Tongue (tissue), 3 donors: ENCODE measurements at places on chromosomes 5 and 9.

DNA sequence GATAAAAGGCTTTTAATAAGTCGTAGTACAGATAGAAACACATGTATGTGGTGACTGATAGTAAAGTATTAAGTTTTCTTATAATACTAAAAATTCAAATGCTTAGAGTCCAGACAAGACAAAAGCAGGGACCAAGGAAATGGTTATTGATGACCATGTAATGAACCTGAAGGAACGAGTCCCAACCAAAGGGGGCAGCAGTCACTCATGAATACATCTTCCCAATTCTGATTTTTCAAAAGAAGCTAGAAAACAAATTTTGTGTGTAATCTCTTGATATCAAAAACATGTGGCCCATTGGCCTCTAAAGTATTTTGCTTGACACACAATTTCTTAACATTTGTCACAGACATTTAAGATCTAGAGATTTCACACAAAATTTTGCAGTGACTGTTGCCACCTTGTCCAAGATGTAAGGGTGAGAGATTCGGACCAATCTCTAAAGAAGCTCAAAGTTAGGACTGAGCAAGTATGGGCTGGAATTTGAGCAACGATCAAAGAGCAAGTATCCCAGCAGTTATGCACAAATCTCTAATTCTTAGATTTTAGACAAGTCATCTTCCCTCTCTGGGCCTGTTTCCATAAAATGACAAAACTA is 66.8 kb downstream of the ARL15 start:
- DNase-seq = peak; percentile 63

- DNase-seq = no peak
Observed at GRCh38 chr9:25284365-25284764, 393.9 kb downstream of the TUSC1 start.

- no peak for DNase-seq
Observed at GRCh38 chr9:98755006-98755618, 41.2 kb downstream of the ANKS6 start.

DNA sequence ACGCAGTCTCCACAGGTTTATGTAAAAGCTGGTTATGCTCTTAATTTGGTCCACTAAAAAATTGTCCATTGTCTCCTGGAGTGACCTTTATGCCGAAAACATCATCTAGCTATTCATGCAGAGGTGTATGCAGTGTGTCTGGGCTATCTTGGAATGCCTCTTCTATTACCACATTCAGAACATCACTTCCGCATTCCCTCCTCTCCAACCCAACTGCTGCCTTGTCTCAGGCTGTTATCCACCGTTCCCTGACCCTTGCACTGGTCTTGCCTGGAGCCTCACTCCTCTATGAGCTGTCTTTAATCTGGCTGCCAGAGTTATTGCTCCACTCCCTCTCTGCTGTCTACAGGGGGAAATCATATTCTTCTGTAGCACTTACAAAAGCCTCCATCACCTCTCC is 214.1 kb upstream of the ANKRD55 start:
- DNase-seq = no peak

GRCh38 chr5:166532456-166533220 is 1758.8 kb upstream of the WWC1 start:
- DNase-seq = no peak

DNA sequence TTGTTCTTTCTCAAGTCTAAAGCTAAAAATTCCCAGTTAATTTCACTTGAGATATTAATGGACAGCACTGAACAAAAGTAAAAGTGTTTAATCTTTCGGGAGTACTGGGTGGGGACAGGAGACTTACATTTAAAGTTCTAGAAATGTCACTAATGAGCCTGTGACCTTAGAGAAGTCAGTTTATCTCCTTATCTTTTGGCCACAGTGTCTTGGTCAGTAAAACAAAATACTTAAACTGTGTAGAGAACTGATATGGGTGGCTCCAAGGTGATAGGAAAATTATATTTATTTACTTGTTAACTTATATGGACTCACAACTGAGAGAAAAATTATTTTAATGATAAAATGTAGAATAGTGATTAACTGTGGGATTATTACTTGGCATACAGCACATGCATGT is 8.9 kb downstream of the IPO11 start:
- DNase-seq = no peak

- no peak for DNase-seq
Observed at GRCh38 chr5:167614294-167615021, 677.0 kb upstream of the WWC1 start.

DNA sequence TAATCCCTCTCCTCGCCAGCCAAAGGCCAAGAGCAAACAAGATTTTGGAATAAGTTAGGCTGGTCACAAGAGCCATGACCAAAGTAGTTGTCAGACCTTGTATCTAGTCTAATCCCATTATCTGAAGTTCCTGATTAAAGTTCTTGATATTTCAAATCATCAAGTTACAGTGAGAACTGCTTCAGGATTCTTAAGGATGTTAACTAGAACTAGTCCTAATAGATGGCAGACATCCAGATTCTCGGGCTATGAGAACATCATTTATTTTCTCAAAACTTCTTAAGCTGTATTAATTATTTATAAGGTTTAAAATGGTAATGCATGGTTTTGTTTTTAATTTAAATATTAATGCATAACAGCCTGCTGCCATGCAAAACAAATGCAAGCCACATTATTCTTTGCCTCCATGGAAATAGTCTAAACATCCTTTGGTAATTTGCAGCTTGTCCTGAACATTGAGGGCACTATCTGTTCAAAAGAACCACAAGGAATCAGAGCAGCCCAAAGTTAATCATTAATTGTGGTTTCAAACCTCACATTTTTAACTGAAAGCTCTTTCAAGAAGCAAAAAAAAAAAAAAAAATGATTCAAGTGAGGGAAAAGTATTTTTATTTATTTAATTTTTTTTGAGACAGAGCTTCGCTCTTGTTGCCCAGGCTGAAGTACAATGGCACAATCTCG is 95.1 kb downstream of the TTC39B start:
- DNase-seq = peak; percentile 16

GRCh38 chr9:133735931-133736330 is 2.2 kb downstream of the SARDH start:
- DNase-seq = no peak

DNA sequence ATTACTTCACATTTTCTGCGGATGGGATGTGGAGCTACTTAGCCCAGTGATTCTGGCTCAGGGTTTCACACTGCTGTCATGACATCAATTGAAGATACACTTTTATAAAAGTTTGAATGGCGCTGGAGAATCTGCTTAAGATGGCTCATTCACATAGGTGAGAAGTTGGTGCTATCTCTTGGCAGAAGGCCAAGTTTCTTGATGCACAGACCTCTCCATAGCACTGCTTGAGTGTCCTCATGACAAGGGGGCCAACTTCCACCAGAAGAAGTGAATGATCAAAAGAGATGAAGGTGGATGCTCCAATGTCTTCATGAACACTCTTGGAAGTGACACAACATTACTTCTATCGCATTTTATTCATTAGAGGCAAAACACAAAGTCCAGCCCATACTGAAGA is 403.7 kb upstream of the CCNG1 start:
- DNase-seq = no peak

GRCh38 chr5:132777209-132778069 is at the start of gene SEPTIN8:
Gene SEPTIN8 (minus strand): TSS chr5:132777239. CDS start chr5:132777137, 102 bp downstream.
- peak; percentile 80 for DNase-seq

GRCh38 chr9:98442541-98442940 is 187.1 kb upstream of the TBC1D2 start:
- no peak for DNase-seq

- no peak for DNase-seq
Observed at GRCh38 chr5:111229221-111229835, 5.1 kb downstream of the CAMK4 start.

GRCh38 chr5:108432024-108432423 is 50.1 kb upstream of the FBXL17 start:
- no peak for DNase-seq

GRCh38 chr9:126702151-126703001 is 88.6 kb downstream of the LMX1B start:
- no peak for DNase-seq

- DNase-seq = peak; percentile 82
Observed at GRCh38 chr5:124252191-124252638, 494.2 kb downstream of the ZNF608 start.

- no peak for DNase-seq
Observed at GRCh38 chr9:122819791-122820489, 8.4 kb downstream of the PDCL start.

DNA sequence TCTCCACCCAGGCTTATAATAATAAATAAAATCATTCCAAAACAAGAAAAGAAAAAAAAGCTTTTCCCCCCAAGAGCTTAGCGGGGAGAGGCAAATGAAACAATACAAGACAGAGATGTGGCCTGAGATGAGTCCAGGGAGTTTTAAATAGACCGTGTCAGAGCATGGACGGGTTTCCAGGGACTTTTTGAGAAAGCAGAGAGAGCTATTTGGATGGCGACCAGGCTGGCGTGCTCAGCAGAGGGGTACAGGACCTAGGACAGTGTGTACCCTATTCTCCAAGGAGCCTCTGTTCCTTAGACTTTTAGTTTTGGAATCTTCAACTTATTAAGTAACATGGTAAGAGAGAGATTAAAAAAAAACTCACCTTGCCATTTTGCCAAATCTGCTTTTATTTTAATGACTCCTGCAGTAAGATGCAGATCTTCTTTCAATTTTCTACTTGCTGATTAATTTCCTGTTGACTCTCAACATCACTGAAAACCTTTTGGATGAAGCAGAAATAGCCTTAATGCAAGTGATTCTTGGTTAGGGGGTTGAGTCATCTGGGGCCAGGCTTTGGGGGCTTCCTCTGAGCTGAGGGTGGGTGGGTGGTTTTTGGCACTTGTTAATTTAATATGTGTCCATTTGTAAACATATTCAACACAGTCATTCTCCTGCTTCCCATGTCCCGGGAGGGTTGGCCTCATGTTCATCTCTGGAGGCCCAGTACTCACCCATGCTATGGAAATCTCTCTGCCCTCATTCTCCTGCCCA is 49.6 kb upstream of the OSMR start:
- DNase-seq = no peak

GRCh38 chr5:112861638-112861985 is 525 bp downstream of the SRP19 start:
- DNase-seq = no peak

- no peak for DNase-seq
Observed at GRCh38 chr9:10339152-10339551, 273.6 kb downstream of the PTPRD start.

DNA sequence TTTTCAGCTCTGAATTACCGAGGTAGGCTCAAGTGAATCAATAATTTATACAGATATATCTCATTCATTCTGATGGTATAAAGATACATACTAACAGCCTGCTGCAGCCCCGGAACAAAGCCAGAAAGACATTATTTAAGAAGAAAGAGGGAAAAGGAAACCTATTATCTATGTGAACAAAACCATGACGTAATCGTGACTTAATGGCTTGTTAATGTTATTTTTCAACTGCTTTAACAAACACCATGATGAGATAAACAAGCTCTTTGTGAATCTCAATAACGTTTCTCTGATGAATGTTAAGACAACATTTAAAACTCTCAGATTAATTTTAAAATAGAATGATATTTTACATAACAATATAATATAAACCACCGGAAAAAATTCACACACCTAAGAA is 237.1 kb downstream of the SLF1 start:
- no peak for DNase-seq

DNA sequence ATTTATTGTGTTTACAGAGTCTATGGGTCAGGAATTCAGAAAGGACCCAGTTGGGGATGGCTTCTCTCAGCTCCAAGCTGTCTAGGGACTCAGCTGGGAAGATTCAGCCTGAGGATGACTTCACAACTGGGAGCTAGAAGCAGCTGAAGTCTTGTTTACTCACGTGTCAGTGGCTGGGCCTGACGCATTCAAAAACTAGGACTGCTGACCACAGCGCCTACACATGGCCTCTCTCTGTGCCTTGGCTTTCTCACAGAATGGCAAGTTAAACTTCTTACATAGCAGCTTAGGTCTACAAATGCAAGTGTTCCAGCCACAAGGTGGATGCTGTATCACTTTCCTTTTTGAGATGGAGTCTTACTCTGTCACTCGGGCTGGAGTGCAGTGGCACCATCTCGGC is 16.3 kb upstream of the PPP2CA start:
- peak; percentile 21 for DNase-seq

DNA sequence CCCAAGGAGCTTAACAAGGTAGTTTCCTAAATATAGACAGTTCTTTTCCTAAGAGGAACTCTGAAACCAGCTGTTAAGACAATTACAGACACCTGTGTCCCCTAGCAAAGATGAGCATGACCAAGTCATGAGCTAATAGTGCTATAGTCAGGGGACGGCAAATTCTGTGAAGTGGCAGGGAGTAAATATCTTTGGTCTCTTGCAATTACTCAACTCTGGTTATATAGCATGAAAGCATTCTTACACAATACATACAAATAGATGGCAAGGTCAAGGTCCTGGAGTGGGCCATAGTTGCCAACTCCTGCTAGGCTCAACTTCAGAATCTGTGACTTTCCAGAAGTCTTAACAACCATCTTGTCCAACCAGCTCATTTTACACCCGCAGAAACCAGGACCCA is 103.7 kb downstream of the RFK start:
- DNase-seq = no peak

DNA sequence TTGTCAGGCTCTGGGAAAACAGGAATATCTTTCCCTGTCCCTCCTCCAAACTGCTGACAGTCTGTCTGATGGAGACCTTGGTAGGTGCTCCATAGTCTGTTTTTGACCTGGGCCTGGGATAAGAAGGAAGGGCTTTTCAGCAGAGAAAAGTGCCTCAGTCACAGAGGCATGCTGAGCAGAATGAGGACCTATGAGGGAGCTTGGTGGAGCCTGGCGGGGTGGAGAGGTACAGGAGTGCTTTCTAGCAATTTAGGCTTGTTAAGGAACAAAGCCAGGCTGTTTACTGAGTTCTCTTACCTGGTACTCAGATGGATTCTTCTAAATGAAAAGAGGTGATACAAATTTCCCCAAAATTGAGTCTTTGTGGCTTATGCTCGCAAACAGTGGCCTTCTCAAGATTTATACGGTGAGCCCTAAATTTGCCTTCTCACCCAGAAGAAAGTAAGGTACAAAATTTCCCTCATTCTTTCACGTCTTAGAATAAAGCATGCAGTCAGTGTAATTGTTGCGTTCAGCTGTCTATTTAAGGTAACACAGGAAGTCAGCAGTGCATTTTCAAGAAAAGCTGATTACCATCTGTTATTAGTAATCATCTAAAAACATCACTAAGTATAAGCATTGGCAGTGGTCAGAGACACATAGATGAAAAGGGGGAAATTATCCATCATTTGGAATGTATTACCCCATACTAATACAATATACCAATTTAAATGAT is 28.6 kb upstream of the IL13 start:
- DNase-seq = no peak

DNA sequence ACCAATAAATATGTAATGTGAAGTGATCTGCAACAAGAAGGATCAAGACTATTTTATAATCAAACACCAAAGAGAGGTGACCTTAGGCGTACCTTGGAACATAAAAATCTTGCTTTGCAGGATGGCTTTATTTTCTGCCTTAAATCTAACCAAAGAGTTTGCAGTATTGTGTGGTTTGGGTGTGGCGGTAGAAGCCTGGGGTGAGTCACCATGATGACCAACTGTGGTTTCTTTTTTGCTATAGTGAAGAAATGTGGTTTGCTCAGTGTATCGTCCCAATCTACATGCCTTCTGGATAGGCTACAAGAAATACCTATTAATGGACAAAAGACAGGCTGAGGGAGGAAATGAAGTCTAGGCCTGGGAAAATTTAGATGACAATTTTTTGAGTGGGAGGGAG is 5.1 kb upstream of the CAST start:
- no peak for DNase-seq

- DNase-seq = no peak
Observed at GRCh38 chr9:7578951-7579350, 220.6 kb downstream of the DMAC1 start.
